Activated effector memory CD4-positive, alpha-beta T cell treated with anti-CD3 and anti-CD28 coated beads, Interleukin-2, amount 50 U/mL, for 16 hours (primary cell): ENCODE measurements at places on chromosomes 6 and 20.

DNA sequence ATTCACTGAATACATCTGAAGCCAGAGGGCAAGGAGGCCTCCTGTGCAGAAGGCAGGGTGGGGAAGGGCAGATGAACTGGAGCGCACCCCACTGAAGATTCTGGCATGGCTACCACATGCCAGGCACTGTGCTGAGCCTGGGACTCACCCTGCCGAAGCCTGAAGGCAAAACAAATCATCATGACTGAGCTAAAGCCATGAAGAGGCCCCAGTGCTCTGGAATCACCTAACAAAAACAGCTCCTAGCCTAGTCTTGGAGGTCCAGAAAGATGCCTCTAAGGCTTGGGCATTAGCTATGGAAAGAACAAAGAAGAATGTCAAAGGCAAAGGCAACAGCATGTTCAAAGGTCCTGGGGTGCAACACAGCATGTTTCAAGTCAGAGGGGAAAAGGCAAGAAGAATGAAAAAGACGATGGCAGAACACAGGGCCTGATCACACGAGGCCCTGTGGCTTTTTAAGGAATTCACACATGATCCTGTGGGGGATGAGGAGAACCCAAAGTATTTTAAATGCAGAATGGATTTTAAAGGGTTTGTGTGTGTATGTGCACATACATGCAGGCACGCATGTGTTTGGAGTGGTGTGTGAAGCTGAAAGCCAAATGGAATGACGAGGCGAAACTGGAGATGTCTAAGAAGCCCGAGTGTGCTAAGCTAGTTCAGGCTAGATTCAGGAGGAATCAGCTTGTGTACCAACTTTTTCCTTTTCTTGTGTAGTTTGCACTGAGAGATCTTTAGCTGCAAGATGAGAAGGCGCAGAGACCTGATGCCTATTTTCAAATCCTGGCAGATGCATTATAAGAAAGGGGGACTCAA lies 261.4 kb downstream of the ZNF217 start:
- DNase-seq = no peak

GRCh38 chr6:131519670-131520436 lies 53.2 kb upstream of the ARG1 start:
- DNase-seq = peak; percentile 67

GRCh38 chr20:58069796-58070663 lies 158.4 kb downstream of the ANKRD60 start:
- DNase-seq = no peak

DNA sequence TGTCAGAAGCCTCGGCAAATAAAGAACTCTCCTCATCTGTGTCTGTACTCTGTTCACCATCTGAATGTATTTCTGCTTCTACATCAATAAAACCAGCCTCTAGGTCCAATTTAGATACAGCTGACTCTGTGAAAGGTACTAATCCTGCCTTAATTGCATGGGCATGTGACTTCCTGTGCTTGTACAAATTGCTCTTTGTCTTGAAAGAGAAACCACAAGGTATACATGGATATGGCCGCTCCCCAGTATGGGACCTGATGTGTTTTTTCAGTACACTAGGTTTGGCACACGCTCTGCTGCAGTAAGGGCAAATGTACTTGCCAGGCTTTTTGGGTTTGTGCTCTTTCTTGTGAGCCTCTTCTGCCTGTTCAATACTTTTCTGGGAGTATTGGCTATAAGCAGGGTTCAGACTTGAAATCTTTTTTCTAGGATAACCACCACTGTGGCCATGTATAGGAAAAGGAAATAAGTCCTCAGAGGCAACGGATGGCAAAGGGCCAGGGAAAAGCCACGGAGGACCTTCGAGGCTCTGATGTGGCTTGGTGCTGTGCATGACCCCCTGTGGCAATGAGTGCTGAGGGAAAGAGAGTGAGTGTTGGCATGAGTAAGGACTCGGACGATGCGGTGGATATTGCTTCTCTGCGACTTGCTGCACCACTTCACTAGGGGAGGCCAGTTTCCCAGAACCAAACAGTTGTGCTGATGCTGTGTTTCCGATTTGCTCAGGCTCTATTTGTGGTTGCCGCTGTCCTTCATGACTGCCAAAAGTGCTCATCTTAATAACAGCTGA lies 170.9 kb downstream of the HIVEP2 start:
- no peak for DNase-seq

DNA sequence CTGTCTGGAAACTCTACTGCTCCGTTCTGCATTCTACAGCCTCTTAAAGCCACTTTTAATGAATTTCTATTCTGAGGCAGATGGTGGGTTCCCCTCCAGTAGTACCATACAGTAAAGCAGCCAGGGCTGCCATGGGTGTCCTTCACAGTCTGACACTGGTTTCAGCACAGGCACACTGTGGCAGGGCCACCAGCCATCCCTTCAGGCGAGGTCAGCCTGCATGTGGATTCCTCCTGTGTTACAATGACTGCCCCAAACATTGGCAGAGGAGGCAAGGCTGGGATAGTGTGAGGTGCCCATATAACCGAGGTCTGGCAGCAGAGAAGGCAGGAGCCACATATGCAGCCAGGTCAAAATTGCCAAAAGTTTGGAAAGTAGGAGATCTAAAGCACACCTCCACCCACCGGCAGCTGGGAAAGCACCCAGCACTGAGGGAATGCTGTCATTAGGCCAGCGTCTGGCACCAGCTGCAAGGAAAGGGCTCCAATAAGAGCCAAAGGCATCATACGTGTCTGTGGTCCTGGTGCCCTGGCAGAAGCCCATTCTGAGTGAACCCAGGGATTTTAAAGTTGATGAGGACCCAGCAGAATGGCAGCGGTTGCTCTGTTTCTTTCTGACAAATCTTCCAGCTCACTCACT lies 24.0 kb downstream of the STK35 start:
- no peak for DNase-seq

- DNase-seq = no peak
These were observed 326.4 kb upstream of the MARCKS start for GRCh38 chr6:113530769-113531168.
